ENCODE measurements at places on chromosomes 6 and 20. TPM values are rescaled to one million over a fixed set of nuclear protein-coding genes. Genes with fewer than 3 reads are reported as not detected.

CNPY3 gene
- polyA plus RNA-seq, result 43.8 TPM

- DNase-seq, result no peak
Observed at GRCh38 chr20:8870652-8871051, 198.2 kb upstream of the PLCB4 start.

- no peak for DNase-seq
Observed at GRCh38 chr6:163813979-163814493, 399.5 kb downstream of the QKI start.

- no peak for DNase-seq
Observed at GRCh38 chr6:53750052-53750650, 44.7 kb upstream of the LRRC1 start.

- DNase-seq, result no peak
Observed at GRCh38 chr6:87724983-87725811, 23.2 kb upstream of the AKIRIN2 start.

DNA sequence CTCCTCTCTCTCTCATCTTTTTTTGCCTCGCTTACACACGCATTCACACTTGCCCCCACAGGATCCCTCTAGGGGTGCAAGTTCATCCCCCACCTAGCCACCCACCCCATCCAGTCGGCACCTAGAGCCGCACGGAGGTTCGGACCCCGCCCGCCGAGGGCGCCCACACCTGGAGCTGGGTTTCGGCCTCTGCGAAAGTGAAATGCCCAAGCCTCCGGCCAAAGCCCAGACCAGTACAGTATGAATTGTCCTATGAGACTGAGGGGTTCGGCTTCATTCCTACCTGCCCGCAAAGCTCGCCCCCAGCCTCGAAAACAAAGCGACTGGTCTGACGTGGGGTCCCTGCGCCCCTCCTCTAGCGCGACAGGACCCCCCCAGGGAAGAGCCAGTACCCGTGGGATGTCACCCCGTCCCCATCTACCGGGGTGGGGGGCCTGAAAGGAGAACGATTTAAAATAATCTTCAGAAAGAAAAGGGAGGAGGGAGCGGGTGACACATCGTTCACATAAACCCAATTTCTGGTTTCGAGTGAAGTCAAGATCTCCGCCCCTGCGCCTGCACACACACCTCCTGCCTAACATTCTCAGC lies 1.5 kb downstream of the TFAP2A start:
- no peak for DNase-seq

DNA sequence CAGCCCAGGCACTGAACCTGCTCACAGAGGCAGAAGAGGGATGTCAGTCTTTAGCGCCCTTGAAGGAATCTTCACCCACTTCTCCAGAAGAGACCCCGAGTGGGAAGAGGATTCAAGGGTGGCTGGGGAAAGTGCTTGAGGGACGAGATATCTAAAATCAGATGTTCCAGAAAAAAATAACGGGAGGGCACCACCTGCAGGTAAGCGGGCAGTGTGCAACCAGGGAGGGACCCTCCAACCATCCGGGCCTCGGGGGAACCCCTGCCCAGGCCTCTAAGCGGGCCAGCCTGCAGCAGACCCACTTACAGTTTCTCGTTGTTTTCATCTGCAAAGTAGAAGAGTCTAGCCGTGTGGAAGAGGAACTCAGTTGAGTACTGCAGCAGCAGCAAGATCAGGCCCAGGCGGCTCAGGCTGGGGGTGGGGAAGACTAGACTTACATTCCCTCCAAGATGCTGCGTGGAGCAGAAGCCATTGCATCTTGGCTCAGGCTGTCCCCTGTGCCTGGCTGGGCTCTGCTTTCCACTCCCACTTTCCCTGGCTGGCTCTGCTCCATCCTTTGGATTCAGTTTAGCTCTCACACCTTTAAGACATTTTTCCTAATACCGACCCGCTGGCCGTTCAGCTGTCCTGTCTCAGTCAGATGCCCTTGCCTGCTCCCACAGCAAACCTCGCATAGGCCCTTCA lies 71.0 kb downstream of the TRAM2 start:
- no peak for DNase-seq

- DNase-seq, result no peak
Observed at GRCh38 chr6:129866256-129866655, 5.1 kb upstream of the TMEM244 start.

Measured in urinary bladder (tissue), 4 donors.